ENCODE measurements at places on chromosomes 12 and 14. TPM values are rescaled to one million over a fixed set of nuclear protein-coding genes. Genes with fewer than 3 reads are reported as not detected.

The DTX1 gene
- 4.9 TPM for total RNA-seq

The ACOT4 gene
- 3.1 TPM for total RNA-seq

The KCNK13 gene
- 1.4 TPM for total RNA-seq

The PROX2 gene
- total RNA-seq, result not detected

The GPR65 gene
- 3.8 TPM for total RNA-seq

The PLEKHG7 gene
- total RNA-seq, result 1.5 TPM

The PMCH gene
- not detected for total RNA-seq

The IL23A gene
- 0.88 TPM for total RNA-seq

The DEGS2 gene
- 28.7 TPM for total RNA-seq

The OR6C2 gene
- not detected for total RNA-seq

The BMAL2 gene
- 12.8 TPM for total RNA-seq

The TBK1 gene
- total RNA-seq, result 21.7 TPM

The KTN1 gene
- total RNA-seq, result 155 TPM

The GPRC5D gene
- total RNA-seq, result 0.25 TPM

Measured in kidney (tissue), 22 donors.